Smooth muscle cell of trachea (primary cell): ENCODE measurements at places on chromosomes 11 and 22. TPM values are rescaled to one million over a fixed set of nuclear protein-coding genes. Genes with fewer than 3 reads are reported as not detected.

Gene NCAM1
- 0.15 TPM in 1 of 2 replicates, not detected in the other for total RNA-seq

Gene ATXN10
- total RNA-seq = 175 and 241 TPM in 2 replicates

Gene KRTAP5-7
- 0.17 TPM in 1 of 2 replicates, not detected in the other for total RNA-seq

Gene CCDC81
- total RNA-seq = 1.0 TPM in 1 of 2 replicates, not detected in the other

Gene TMEM86A
- total RNA-seq = under 0.01 and 0.83 TPM in 2 replicates

Gene MMP11
- 3.1 and 15.2 TPM in 2 replicates for total RNA-seq

Gene SPDYC
- not detected in 2 replicates for total RNA-seq

Gene PKNOX2
- total RNA-seq = 0.73 and 0.83 TPM in 2 replicates

Gene TRPM5
- total RNA-seq = not detected in 2 replicates

Gene SLC17A6
- not detected in 2 replicates for total RNA-seq

Gene HBB
- total RNA-seq = not detected in 2 replicates
